ENCODE measurements at places on chromosomes 6 and 20.

DNA sequence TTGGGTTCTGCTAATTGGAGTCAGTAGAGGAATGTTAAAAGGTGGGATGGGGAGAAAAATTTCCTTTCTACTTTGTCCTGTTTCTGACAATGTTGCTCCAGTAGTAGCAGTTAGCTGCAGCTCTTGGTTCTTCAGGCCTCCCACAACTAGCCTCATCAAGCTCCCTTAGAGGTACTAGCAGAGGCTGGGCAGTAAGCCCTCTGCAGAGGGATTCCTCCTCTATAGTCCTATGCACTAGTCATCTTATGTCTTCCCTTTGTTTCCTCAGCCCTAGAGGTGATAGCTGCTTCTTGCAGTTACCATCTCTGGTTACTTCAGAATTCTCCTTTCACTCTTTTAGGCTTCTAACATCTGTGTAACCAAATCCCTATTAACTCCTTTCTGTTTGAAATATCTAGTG lies 99.8 kb downstream of the FILIP1 start:
- no peak for DNase-seq

DNA sequence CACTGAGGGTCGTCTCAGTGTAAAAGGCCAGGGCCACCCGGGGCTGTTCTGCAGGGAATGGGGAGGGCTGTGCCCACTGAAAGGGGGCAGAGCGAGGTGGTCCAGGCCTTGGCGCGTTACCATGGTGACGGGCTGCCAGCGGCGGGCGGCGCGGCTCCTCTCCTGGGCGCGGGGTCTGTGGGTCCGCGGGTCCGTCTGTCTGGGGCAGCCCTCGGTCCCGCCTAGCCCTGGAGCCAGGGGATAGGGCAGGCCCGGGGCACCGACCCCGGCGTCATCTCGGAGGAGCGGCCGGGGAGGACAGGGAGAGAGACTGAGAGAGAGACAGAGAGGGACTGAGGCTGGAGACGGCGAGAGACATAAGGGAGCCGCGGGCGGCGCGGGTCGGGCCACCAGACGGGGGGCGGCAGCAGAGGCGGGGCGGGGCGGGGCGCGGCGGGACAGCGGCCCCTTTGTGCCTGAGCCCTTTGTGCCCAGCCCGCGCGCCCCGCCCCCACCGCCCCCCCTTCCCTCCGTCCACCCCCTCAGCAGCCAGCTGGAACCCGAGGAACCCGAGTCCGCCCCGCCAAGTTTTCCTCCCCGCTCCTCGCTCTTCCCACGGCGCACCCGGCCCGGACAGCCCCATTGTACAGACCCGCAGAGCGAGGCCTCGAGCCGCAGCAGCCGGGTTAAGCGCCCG lies at the start of gene KIAA1755:
Gene KIAA1755 (minus strand): TSS at position 358 of the 676 bp plus-strand sequence. CDS start 235 bp downstream, at position 123.
- peak; percentile 54 for DNase-seq

DNA sequence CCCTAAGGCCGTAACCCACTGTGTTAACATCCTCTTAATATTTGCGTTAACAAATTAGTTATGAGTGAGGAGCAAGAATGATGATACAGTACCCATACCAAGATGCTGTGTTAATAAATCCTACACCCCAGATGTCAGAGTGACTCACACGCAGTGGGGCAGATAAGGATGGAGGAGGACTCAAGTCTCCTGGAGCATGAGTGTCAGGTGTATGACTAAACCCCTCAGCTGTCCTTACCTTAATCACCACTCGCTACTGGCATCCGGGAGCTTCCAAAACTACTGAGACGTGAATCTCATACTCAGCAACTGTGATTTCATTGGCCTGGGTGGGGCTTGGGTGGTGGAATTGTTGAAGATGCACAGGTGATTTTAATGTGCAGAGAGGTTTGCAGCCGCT lies 131.3 kb upstream of the MTHFD1L start:
- no peak for DNase-seq

DNA sequence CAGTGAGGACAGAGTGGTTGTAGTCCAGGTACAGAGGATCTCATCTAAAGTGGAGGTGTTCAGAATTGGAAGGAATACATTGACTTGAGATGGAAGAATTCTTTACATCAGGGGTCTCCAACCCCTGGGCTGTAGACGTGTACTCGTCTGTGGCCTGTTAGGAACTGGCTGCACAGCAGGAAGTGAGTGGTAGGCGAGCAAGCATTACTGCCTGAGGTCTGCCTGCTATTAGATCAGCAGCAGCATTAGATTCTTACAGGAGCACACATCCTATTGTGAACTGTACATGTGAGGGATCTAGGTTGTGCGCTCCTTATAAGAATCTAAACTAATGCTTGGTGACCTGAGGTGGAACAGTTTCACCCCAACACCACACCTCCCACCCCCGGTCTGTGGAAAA lies 121.1 kb downstream of the CDKAL1 start:
- no peak for DNase-seq
